ENCODE measurements at places on chromosomes 1 and 21.

- DNase-seq: no peak
These were observed 535.5 kb downstream of the PTPRC start for GRCh38 chr1:199174336-199174735.

DNA sequence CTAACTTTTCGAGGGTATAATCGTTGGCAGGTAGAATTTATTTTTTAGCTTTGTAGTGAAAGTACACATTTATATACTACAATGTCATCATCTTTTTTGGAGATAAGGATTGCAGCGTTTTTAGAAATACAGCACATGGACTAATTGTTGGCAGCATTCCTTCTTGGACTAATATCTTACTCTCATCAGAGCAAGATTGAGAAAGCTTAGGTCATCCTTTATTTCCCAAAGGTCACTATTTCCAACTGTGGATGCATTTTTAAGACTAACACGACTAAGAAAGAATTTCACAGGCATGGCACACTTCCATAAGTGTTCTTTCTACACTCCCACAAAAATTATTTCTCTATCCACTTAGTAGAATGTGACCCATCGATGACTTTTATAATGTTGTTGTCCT lies 732.3 kb downstream of the NCAM2 start:
- no peak for DNase-seq

DNA sequence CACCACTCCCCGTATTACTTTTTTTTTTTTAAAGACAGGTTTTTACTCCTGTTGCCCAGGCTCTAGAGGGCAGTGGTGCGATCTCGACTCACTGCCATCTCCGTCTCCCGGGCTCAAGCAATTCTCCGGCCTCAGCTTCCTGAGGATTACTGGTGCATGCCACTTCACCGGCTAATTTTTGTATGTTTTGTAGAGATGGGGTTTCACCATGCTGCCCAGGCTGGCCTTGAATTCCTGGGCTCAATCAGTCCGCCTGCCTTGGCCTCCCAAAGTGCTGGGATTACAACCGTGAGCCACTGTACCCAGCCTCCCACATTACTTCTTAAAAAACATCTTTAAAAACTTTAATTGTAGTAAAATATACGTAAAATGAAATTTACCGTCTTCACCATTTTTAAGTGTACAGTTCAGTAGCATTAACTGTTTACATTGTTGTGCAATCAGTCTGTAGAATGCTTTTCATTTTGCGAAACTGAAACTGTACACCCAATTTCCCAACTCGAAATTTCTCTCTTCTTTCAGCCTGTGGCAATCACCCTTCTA lies 77.0 kb downstream of the ZMYM4 start:
- DNase-seq: no peak

DNA sequence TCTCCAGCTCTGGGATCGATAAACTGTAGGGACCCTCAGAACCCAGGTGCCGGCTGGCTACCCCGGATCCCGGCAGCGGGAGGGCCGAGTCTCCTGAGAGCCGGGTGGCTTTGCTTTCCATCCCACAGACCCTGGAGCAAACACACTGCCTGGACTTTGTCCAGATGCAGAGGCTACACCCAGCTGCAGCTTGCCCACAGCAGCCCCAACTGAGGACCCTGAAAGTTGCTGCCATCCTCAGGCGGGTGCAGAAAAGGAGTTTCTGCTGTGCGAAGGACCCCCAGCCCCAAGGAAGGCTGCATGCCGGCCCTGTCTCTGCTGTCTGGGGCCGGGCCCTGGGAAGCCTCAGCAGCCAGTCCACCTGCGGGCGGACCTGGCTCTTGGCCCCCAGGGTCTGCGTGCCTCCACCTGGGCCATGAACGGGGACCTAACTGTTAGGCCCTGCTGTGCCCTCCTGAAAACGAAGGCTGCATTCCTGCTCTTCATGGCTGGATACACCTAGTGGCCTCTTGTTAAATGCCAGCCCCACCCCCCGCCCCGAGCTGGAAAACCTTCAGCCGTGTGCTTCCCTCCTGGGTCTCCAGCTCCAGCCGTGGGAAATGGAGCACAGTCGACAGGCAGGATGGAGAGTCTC lies 97.5 kb upstream of the ARHGEF16 start:
- no peak for DNase-seq

DNA sequence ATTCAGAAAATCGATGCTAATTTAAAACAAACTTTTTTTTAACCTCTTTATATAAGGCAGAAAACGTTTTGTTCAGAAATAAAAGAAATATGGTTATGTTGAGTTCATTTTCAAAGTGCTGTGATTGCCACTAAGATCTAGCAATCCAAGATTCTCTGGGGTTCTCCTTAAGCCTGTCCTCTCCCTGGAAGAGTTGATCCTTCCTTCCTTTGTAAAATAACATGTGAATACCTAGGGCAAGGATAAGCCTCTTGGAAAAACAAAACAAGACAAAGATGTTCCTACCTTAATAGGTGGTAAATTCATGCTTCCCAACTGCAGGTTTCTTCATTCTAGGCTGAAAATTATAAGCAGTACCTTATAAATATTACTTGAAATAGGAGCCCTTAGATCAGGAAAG lies 18.0 kb upstream of the FOXD3 start:
- DNase-seq: no peak

GRCh38 chr1:159986093-159986492 lies 32.1 kb upstream of the SLAMF9 start:
- no peak for DNase-seq

DNA sequence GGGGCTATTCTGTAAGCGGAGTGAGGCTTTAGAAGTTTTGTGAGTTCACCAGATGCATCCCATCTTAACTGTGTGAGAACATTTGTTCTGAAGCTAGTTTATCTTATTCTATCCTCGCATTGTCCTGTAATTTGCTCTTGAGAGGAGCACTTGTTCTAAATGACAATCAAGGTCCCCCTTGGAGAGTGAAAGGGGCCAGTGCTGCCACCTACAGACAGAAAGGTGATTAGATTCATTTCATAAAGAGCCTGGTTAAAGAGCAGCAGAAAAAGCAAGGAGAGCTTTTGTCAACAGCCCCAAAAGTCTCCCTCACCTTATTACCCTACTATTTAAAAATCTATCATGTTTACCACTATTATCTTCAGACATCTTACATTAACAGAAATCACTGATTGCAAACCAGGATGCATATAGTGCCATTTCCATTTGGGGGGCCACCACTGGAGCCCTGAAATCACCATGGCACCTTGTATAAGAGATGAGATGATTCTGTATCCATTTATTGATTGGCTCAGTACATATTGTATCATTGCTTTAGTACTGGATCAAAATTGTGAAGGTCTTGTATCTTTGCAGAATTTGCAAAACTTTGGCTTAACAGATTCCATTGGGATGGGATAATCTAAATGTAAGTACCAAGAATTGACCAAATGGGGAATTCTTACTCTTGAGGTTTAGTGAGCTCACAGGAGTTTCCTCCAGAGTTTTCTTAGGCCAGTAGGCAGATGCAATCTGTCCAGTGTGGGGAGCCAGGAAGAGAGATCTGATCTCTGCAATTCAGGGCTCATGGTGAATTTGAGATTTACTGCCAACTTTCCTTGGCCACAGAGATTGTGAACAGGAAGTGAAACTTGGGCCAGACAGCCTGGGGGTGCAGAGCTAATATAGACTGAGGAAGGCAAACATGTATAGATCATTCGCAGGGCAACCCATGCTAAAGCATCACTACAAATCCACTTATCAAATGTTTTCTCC lies 64.3 kb upstream of the TRABD2B start:
- peak; percentile 15 for DNase-seq

Data from substantia nigra (tissue), 51 donors.